ENCODE measurements at places on chromosomes 13 and 19.

- DNase-seq = peak; percentile 4
These were observed 288.0 kb upstream of the SLC10A2 start for GRCh38 chr13:103354171-103354570.

GRCh38 chr13:30052120-30052519 lies 201.7 kb upstream of the UBL3 start:
- no peak for DNase-seq

GRCh38 chr13:31115616-31116015 lies 46.1 kb downstream of the HSPH1 start:
- no peak for DNase-seq

DNA sequence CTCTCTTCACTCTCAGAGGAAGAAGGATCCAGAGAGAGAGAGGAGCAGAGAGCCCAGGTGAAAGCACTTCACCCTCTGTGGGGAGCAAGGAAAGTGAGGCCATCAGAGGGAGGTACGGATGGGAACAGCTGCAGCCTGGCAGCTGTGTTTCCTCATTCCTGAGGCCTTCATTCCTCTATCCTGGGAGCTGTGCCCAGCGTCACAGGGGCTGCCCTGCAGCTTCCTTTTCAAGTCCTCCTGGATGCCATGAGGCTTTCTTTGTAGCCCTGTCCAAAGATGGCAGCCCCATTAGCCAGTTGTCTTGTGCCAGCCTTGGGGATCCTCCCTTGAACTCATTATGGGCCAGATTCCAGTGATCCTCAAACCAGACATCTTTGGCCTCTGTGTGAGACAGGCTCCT lies 76.8 kb upstream of the PCDH8 start:
- DNase-seq = peak; percentile 19

- DNase-seq = no peak
These were observed 155.6 kb downstream of the TM9SF2 start for GRCh38 chr13:99656844-99657381.

- peak; percentile 74 for DNase-seq
These were observed 593 bp downstream of the ATP8B3 start for GRCh38 chr19:1811472-1811894.

GRCh38 chr19:56760842-56761241 lies 79.7 kb downstream of the PEG3 start:
- no peak for DNase-seq
